ENCODE measurements at places on chromosomes 2 and 18. TPM values are rescaled to one million over a fixed set of nuclear protein-coding genes. Genes with fewer than 3 reads are reported as not detected.

DNA sequence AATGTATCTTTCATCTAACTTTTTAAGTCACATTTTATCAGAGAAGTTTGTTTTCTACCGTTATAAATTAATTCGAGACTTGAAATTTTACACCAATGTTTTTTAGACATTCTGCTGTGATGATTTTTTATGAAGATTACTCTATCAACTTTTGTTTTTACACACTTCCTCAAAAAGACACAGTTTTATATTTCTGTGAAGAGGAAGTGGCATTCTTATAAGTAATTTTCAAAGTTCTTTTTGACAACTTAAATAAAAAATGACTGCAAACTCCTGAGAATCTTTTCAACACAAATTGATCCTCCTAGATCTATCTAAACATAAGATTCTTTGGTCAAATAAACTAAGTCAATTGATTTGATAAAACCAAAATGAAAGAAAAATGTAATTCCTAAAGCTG lies 13.7 kb downstream of the ANKRD44 start:
- DNase-seq: no peak

- no peak for DNase-seq
Measured at GRCh38 chr18:31064130-31064529, 21.6 kb upstream of the DSC3 start.

- no peak for DNase-seq
Measured at GRCh38 chr2:6574121-6574520, 291.6 kb downstream of the CMPK2 start.

GRCh38 chr2:43033466-43034241 lies 192.8 kb downstream of the ZFP36L2 start:
- DNase-seq: no peak

Gene WIPF1
- 17.2 TPM for total RNA-seq

Gene TRPM8
- 4.9 TPM for total RNA-seq
